ENCODE measurements at places on chromosomes 3 and 15.

- DNase-seq: no peak
Measured at GRCh38 chr3:16529264-16529663, 15.8 kb upstream of the RFTN1 start.

DNA sequence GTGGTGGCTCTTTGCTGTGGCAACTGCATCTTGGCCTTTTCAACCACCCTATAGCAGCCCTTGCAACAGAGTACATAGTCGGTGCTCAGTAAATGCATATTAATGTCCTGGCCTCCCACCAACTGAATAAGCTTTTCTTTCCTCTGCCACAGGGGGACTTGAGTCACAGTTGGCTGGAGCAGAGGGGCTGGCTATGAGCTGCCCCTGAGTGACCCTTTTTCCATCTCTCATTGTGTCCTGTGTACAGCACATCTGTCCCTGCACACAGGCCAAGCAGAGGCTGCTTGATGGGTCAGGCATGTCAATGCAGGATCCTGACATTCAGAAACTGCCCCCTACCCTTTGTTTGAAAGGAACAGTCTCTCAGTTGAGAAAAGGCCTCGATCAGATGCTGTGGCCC is 22.4 kb downstream of the SPSB4 start:
- no peak for DNase-seq

DNA sequence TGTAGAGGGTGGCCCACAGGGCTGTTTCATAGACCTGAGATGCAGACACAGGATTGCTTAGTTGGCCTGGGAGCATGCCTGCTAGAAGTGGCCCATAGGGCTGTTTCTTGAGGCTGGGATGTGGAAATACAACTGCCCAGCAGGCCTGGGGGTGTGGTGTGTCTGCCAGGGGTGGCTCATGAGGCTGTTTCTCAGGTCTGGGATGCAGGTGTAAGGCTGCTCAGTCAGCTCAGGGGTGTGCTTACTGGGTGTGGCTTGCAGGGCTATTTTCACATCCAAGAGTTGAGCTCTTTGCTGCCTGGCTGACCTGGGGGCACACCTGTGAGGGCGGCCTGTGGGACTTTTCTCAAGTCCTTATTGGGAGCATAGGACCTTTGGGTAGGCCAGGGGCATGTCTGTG is 131.3 kb downstream of the DOCK3 start:
- DNase-seq: no peak

DNA sequence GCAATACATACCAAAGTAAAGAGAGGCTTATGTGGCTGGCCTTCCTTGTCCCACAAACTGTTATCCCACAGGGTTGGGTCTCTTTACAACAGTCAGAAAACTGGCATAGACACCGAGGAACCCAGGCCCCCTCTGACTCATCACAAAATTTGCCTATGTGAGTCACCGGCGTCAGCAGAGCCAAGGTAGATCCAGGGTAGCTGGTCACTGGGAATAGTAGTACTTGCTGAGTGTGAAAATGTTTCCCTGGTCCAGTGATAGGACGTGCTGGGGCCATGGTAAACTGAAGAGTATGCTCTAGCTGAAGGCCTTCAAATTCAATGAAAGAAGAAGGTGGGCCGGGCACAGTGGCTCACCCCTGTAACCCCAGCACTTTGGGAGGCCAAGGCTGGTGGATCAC is 27.1 kb upstream of the SKIL start:
- DNase-seq: no peak

GRCh38 chr3:131231710-131232389 is 149.7 kb upstream of the NUDT16 start:
- DNase-seq: no peak

DNA sequence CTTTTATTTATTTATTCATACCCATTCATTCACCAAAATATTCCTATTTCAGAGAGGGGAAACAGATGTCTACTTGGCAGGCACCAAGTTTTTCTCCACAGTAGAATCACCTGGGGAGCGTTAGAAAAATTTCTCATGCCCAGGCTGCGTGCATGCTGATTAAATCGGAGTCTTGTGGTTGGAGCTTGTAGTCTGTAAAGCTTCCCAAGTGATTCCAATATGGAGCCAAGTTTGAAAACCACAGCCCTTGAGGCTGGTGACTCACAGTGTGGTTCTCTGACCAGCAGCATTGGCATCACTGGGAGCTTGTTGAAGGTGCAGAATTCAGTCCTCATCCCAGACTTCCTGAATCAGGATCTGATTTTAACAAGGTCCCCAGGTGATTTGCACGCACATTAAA is 49.7 kb downstream of the PDHB start:
- no peak for DNase-seq

GRCh38 chr15:63600616-63601025 is 3.4 kb downstream of the FBXL22 start:
- peak; percentile 83 for DNase-seq

DNA sequence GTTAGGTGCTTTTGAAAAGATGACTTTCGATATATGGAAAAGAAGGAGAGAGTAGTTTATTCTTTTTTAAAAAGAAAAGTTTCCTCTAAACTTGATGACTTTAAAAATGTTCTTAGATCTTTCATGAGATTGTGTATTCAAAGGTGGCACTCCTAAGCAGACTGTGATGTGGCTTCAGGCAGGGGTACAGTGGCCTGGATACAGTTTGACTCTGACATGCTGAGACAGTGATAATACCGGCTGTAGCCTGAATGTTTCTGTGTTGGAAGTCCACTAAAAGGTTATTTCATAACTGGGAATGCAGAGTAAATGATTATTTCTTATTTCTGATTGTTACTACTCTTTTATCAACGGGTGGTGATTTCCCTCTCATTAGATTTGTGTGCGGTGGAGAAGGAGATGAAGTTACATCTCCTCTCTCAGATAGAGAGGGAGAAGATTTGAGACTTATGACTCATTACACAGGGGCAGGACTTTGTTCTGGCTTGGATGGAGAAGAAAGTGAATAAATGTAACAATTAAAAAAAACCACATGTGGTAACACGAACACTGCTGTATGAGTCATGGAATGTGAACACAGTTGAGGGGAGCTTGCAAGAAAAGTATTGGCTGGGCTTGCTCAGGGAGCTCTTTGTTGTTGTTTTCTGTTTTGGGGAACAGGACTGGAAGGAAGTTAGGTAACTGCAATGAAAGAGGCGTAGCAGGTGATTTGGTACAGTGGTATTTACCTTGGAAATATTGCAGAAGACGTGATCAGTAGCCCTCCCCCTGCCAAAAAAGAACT is 21.6 kb downstream of the SPTSSB start:
- no peak for DNase-seq

GRCh38 chr3:13647298-13648059 is 98.6 kb downstream of the FBLN2 start:
- no peak for DNase-seq

- DNase-seq: no peak
Measured at GRCh38 chr15:71654720-71655174, 155.6 kb upstream of the NR2E3 start.

DNA sequence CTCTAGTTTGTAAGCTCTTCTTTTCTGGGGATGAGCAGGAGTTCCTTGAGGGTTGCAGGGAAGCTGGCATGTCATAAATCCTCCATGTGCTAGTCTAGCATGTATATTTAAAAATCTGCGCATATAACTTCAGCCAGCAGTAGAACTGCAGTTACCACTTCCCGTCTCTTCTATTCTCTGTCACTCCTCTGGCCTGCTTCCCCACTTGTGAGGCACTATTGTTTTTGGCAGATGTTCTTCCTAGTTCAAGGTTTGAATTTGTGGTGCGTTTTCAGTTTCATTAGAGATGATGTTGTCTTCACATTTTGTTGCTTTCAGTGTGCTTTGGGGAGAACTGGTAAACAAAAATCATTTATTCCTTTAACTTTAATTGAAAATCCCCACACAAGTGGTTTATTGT is 169.1 kb upstream of the ZPLD1 start:
- DNase-seq: no peak

DNA sequence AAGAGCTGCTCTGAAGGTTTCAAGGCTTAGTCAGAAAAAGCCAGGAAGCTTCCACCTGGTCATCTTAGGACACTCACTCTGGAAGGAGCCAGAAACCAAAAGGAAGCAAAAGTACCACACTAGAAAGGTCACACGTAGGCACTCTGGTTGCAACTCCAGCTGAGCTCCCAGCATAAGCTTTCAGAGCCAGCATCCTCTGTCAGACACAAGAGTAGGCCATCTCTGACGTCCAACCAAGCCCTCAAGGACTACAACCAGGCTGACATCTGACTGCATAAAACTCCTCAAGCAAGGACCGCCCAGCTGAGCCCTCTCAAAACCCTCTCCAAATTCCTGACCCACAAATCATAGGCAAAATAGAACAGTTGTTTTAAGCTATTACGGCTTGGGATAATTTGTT is 12.8 kb downstream of the SH3BP5 start:
- no peak for DNase-seq

- no peak for DNase-seq
Measured at GRCh38 chr15:25700916-25701315, 162.2 kb downstream of the ATP10A start.

GRCh38 chr3:125000661-125001060 is 55.1 kb downstream of the HEG1 start:
- no peak for DNase-seq

All from stimulated activated CD8-positive, alpha-beta memory T cell treated with anti-CD3 and anti-CD28 coated beads, Interleukin-2, amount 100 ng/mL, for 48 hours (primary cell).